CD4-positive, alpha-beta T cell treated with Interferon alpha-2 for 1 hour (primary cell): ENCODE measurements at places on chromosomes 5 and 9.

- peak; percentile 18 for DNase-seq
Observed at GRCh38 chr9:101566904-101567724, 27.7 kb downstream of the PPP3R2 start.

DNA sequence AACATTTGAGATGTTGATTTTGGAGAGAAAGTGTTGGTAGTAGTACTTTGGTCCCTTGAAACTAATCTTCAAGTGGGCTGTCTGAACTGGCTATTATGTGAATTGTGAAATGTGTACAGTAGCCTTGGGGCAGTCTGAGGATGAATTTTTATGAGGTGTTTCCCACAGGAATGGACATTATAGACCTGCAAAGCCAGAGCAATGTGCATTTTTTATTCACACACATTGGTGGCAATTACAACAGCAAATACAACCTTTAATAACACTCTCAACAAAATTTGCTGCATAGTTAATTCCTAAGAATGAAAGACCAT lies 147.0 kb downstream of the PAM start:
- no peak for DNase-seq

DNA sequence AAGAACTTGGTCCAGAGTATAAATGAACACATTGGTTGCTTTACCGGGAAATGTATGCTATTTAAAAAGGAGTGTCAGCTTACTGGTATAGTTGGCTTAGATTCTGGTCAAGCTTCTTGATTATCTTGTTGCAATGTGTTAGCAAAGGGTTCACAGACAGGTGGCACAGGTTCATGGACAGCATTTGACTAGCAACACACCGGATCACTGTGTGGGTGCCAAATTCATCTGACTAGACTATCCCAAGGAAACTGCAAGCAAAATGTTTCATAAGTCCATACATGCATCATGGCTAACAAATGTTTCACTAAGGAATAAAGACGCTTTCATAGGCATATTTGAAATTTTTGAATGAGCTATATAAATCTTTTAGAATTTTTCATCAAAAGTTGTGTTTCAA lies 274.1 kb downstream of the PLK2 start:
- DNase-seq: no peak

DNA sequence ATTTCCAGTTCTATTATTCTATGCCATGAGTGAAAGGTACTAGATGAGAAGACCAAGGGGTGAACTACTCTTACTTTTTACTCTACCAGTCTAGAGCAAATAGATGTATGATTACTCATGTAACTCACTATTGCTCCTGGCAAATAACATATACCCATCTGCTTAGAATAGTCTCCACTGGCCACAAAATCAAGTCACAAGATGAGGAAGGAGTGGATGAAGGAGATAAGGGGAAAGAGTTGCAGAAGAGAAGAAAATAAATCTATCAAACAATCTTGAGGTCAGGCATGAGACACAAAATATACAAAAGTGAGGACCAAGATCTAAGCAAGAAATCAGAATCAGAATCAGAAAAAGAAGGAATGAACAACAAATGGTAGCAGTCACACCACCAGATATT lies 13.7 kb upstream of the NR4A3 start:
- DNase-seq: no peak

- DNase-seq: peak; percentile 28
Observed at GRCh38 chr9:5301544-5301943, 3.0 kb downstream of the RLN2 start.

- DNase-seq: no peak
Observed at GRCh38 chr5:82635561-82636288, 357.6 kb upstream of the RPS23 start.

DNA sequence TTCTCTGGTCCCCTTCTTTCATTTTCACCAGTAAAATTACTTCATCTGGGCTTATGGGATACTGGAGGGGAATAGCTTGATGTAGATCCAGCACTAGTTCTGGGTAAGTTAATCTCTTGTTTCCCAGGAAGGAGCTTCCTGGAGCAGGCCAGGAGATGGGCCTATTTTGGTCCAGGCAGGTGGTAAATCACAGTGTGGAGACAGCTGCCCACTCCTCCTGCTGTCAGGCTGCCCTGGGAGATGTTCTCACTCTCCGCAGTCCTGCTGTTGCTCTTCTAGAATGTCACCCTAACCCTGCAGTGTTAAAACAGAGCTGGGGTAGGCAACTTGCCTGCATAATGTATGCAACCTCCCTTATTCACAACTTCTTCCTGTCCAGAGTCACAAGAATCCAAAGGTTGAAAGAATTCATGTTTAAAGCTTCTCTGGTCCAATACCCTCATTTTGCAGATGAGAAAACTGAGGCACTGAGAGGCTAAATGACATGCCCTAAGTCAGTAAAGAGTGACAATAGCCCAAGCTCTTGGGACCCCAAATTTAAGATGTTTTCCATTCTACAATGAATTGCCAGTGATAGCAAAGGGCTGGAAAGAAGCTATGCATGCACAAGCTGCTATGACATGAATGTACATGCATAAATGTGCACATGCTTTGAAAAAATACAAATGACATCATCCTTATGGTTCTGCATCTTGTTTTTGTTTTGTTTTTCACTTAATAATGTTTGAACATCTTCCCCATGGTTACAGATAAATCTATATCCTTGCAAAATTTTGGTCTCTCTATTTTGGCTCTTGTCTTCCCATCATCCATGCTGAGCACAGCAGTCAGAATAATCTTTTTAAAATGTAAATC lies 71.8 kb upstream of the ADRA1B start:
- DNase-seq: no peak

GRCh38 chr9:88897081-88897480 lies 94.2 kb upstream of the S1PR3 start:
- DNase-seq: no peak

DNA sequence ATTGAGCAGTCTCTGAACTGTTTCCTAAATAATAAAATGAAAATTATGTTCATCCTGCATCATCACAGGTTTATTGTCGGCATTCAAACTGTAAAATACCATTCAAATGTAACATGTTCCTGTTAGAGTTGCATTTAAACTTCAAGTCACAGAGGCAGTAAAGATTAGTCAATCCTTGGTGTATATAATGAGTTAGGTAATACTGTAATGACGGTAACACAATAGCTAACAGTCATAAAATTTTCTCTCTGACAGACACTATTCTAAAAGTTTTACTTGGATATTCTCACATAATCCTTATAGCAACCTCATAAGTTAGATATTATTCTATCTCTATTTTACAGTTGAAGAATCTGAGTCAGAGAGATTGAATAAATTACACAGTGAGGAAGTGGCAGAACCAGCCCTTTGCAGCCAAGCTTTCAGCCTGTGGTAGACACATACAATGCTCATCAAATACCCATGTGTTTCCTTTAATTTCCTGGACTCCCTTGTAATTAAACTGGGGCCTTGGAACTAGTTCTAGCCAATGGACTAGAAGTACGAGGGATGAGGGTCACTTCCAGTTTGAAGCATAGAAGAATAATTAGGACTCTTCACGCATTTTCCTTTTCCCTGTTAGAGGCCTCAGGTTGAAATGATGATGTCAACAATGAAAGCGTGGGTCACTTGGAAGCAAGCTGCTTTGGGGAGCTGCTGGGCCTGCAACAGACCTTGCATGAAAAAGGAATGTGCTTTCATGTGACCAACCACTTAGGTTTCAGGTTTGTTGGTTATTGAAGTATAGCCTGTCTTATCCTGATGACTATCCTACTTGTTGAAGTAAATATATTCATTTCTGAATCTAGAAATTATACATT lies 12.3 kb upstream of the CAST start:
- DNase-seq: no peak

- DNase-seq: no peak
Observed at GRCh38 chr5:126682856-126683255, 82.1 kb downstream of the PHAX start.

DNA sequence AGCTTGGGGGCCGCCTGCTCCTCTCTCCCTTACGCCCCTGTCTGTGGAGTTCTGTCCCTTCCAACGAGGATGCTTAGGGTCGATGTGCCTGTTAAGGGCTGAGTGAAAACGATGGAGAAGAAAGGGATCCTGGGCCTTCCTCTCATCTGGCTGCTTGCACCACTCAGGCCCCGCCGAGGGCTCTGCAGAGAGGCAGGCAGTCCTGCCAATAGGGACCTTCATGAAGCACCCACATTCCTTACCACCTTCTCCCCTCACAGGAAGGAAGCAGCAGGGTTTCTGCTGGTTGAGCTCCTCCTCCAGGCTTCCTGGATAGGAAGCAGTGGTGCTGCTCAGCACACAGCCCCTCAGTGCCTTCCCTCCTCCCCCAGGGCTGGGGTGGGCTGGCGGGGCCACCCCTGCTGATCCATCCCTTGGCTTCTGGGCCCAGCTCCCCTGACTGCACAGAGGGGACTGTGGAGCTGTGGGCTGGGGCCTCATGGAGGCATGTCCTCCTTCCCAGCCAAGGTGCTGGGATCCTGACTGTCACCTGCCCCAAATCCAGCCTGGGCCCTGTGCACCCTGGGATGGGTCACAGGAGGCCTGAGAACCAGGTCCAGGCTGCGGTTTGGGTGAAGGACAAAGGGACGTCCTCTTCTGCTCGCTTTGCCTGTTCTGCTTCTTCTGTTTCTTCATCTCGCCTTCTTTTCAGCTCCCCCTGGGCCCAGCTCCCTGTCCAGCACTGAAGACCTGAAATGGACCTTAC lies 50.5 kb downstream of the AHRR start:
- DNase-seq: no peak
